ENCODE measurements at places on chromosomes 11 and 22. TPM values are rescaled to one million over a fixed set of nuclear protein-coding genes. Genes with fewer than 3 reads are reported as not detected.

GRCh38 chr11:68950270-68950669 is 30.5 kb downstream of the MRGPRD start:
- DNase-seq, result no peak

GRCh38 chr11:10294290-10294953 is 403 bp upstream of the SBF2 start:
- peak; percentile 56 for DNase-seq

- no peak for DNase-seq
Measured at GRCh38 chr11:94665116-94665659, 98.0 kb downstream of the PIWIL4 start.

GRCh38 chr22:44330188-44330743 is 17.5 kb upstream of the SHISAL1 start:
- no peak for DNase-seq

DNA sequence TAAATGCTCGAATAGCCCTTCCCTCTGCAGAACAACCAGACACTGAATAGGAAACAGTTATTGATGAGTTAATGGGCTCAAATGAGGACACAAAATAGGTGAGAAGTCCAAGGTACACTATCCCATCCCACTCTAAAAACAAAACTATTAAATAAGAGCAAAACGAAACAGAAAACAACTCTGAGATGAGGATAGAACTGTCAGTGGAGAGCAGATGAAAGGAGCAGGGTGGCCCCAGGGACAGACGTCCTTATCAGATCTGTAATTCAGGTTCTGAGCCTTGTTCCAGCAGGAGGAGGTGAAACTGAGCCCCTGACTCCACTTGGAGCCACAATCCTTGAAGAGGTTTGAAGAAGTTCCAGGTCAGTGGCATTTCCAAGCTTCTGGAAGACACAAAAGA is 8.5 kb upstream of the SNX19 start:
- DNase-seq, result no peak

GRCh38 chr11:69682221-69682620 is 7.1 kb upstream of the LTO1 start:
- no peak for DNase-seq

- DNase-seq, result no peak
Measured at GRCh38 chr11:119730789-119731386, 1.9 kb upstream of the NECTIN1 start.

The MS4A2 gene
- 3.0 TPM for total RNA-seq

The MRPL11 gene
- total RNA-seq, result 47.0 TPM

The PNPLA3 gene
- total RNA-seq, result 0.75 TPM

The JAML gene
- 13.9 TPM for total RNA-seq

DNA sequence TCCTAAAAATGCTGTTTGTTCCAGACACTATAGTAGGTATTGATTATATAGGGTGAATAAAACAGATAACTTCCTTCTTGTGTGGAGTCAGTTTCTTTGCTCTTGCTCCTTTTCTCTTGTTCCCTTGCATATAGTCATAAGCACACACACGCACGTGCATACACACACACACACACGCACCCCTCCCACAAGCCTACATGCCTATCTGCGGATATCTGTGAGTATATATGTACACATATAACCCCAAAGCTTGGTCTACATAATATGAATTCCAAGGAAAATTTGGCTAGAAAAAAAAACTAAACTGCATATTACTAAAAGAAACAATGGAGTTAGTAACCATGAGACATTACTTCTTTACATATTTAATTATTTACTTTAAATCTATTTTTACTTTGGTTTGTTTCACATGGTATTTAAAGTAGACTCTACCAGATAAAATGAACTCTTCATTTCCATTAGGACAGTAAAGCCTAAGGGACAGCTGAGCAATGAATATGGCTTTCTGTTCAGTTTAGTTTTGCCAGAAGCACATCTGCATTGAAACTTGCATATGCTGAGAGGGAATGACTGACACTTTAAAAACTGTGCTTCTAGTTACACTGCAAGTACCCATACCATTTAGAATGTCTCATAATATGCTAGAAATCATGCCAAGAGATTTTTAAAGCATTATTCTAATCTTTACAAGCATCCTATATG is 676.4 kb downstream of the DLG2 start:
- DNase-seq, result no peak

The GPR83 gene
- not detected for total RNA-seq

DNA sequence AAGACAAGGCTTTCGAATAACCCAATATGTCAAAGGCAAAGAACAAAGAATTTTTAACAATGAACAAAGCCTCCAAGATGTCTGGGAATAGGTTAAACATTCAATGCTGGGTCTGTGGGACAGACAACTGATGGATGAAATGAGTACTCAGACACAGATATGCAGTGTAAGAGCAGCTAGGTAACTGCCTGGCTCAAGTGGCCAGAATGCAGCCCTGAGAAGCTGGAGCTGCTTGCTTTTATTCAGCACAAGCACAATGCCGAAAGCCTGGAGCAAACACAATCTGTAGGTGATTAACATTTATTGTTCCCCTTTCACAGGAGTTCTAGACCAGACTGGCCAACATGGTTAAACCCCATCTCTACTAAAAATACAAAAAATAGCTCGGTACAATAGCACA is 24.0 kb downstream of the GLYAT start:
- DNase-seq, result no peak

DNA sequence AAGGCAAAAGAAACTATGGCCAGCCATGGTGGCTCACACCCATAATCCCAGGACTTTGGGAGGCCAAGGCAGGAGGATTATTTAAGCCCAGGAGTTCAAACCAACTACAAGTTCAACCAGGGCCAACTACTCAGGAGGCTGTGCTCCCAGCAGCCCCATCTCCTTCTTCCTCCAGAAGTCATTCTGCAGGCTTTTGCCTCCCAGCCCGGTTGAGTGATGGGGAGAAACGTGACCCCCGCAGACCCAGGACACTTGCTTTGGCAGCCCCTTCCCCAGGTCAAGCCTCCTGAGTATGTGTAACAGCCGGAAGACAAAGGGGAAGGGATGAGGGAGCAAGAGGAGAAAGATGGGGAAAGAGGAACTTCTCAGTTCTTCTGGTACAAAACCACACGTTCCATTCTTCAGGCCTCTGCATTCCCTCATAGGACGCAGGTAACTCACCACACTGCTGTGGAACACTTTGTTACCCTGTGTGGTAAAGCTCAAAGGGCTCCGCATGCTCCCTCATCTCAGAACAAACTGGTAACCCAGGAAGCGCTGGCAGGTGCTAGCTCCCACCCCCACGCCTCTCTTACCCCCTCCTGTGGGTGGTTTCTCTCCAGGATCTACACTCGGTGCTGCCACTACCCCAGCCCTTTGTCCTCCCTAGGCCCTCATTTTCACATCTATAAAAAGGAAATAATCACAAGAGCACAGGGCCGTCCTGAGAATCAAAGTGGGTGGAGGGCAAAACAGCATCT is 4.0 kb downstream of the SULT4A1 start:
- no peak for DNase-seq

The LRRC74B gene
- total RNA-seq, result not detected

- DNase-seq, result no peak
Measured at GRCh38 chr11:64933935-64934681, 1.6 kb downstream of the GPHA2 start.

The APOBEC3A gene
- total RNA-seq, result 2.0 TPM

The FAT3 gene
- total RNA-seq, result 16.1 TPM

GRCh38 chr11:17015627-17016126 is 1.5 kb upstream of the PLEKHA7 start:
- DNase-seq, result no peak

The PHOX2A gene
- total RNA-seq, result not detected

GRCh38 chr11:87213444-87213843 is 175.7 kb downstream of the TMEM135 start:
- DNase-seq, result no peak

GRCh38 chr11:114164546-114164945 is 105.0 kb downstream of the ZBTB16 start:
- DNase-seq, result no peak

DNA sequence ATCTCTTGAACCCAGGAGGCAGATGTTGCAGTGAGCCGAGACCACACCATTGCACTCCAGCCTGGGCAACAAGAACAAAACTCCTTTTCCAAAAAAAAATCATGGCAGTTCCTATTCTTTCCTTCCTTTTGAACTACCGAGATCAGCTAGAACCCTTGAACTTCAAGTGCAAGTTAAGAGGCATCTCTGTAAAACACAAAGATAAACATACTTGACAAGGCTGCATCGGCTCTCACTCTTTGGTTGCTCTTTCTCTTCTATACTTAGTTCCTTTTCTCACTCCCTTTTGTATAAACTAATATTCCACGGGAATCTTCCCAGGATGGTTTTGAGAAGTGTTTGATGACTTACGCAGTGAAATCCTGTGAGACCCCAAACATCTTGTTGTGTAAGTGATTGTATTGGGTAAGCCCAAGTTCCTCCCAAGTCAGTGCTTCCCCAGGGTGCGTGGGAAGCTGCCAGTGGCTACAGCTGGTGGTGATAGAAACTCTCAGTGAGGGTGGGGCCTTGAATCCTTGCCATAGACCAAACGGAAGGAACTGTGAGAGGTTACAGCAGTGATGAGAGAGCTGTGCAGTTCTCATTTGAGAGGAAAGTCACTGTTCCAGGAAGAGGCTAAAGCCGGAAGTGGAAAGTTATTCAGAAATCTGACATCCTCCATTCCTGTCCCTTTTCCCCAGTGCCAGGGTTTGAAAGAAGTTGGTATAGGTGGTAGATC is 24.1 kb upstream of the CDC42EP2 start:
- DNase-seq, result peak; percentile 90

DNA sequence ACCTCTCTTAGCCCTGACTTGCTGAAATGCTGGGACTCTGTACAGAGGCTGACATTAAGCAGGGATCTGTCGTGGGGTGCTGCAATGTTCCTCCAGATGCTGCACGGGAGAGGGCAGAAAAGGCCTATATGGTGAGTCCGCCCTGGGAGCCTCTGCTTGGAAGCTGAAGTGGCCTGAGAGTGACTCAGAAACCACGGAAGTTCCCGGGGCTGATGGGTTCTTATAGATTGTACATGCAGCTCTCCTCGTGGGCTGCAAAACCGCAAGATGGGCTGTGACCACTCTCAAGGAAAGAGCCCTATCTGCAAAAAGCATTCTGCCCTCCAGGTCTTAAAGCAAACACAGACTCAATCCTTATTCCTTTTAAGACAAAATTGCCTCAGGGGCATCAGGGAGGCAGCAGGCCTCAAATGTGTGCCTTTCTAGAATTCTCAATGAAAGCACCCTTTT is 5.8 kb upstream of the SLC43A3 start:
- DNase-seq, result no peak

GRCh38 chr22:49462795-49463194 is 364.9 kb downstream of the BRD1 start:
- no peak for DNase-seq

The SPI1 gene
- 10.6 TPM for total RNA-seq

The MICALL1 gene
- total RNA-seq, result 80.2 TPM

All from ureter (tissue), 1 donor.